ENCODE measurements at places on chromosomes 13 and 19.

DNA sequence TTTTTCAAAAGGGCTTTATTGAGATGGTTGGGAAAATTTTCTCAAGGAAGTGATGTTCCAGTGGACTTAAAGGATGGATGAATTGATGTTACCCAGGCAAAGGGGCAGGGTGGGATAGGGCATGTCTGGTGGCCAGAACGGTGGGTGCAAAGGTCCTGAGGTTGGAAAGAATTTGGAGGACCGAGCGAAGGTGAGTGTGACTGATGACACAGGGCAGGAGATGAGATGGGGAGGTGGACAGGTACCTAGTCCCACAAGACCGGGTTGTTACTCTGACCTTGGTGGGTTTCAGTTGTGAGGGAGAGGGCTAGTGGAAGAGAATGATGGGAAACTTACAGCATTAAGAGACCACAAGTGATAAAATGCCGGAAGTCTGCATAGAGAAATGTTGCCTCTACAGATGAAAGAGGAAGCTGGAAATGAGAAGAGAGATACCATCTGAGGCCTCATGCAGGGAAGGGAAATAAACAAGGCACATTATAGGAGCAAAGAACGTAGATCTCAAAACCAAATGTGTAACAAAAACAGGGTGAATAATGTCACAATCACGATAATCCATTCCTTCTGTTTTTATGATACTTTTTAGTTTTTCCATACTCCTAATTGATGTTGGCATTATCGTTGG is 4.5 kb downstream of the ADGRE1 start:
- DNase-seq: no peak

- no peak for DNase-seq
These were observed 221.8 kb upstream of the UBL3 start for GRCh38 chr13:30071969-30072817.

DNA sequence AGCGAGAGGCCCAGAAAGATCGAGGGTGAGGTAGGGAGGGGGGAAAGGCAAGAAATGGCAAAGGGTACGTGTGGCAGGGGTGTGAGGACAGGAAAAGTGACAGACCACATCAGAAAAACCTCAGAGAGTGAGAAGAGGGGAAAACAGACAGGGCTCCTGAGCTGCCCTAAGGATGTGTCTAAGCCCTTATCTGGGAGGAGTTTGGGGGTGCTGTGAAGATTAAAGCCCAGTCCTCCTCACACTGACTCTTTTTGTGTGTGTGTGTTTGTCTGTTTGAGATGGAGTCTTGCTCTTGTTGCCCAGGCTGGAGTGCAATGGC is 703 bp upstream of the PTH2 start:
- DNase-seq: no peak

- no peak for DNase-seq
These were observed 556 bp downstream of the TRIP10 start for GRCh38 chr19:6739883-6740588.

DNA sequence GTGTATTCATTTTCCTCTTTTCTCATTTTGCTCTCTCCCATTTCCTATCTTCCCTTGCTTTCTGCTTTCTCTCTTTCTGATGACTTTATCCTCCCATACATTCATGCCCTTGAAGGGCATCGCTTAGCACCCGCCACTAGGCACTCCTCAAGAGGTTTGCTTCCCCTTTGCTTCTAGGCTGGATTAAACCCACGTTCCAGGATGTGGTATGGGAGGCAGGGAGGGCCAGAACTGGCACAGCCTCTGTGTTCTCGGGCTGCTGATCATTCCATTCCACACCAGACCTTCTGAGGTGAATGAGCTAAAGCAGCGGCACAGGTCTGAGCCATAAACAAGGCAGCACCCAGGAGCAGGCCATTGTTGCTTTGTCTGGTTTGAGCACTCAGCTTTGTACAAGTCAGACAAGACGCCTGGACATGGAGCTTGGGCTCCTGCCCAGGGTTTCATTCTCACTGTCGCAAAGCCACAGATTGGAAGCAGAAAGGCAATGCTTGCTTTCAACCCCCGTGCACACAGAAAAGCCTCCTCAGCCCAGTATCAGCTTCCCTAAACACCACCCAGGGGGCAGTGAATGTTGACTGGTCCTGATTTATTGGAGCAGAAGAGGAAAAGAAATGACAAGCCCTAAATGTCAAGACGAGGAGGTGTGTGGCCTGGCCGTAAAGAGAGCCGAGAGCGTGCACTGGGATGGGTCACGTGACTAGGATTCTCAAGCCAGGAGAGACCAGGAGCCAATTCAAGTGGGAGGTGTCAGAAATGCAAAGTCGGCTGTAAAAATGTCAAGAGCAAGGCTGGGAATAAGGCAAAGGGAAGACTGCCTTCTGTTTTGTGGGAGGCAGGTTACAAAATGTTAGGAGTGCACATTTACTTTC is 218.0 kb upstream of the SERP2 start:
- DNase-seq: no peak

DNA sequence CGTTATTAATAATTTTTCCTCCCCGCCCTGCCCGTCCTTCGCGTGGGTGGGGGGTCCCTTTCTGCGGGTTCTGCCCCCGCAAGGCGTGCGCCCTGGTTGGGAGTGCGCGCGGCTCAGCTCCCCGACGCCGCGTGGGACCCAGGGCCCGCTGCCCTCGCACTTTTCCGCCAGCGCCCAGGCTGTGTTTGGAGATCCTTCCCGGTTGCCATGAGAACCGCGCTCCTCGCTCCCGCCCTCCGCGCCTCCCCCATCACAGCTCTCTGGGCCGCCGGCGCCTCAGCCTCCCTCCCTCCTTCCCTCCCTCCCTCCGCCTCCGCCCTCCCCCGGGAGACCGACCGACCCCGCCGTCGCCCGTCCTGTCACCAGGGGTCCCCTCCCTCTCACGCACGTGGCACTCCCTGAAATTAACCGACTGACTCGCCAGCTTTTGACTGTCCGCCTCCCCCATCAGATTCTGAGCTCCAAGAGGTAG is 2.4 kb upstream of the SSBP4 start:
- peak; percentile 73 for DNase-seq

GRCh38 chr13:64057372-64058020 is 2641.8 kb upstream of the PCDH20 start:
- no peak for DNase-seq

DNA sequence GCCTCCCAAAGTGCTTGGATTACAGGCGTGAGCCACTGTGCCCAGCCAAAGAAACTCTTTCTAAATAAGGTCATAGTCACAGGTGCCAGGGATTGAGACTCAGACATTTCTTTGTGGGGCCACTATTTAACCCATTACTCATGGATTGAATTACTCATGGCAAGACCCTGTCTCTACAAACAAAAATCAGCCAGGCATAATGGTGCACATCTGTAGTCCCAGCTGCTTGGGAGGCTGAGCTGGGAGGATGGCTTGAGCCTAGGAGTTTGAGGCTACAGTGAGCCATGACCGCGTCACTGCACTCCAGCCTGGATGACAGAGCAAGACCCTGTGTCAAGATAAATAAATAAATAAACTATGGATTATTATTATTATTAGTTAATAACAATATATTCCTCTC is 3.6 kb upstream of the KLF2 start:
- DNase-seq: no peak

DNA sequence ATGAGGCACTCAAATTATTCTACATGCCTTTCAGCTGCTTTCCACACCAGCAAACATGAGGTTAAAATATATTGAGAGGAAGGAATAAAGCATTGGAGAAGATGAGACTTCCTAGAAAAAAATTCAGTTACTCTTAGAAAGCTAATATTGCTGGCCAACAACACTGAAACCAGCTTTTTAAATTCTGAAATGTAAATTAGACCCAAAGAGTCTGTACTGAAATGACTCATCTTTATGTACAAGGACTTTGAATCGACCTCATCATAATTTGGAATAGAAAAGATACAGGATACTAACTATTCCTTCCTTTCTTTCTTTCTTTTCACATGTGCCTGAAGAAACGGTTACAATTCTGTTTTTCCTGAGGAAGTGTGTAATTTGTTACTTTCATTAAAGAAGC is 6.5 kb upstream of the HSPH1 start:
- DNase-seq: no peak

GRCh38 chr13:29028868-29029267 is 208.7 kb downstream of the MTUS2 start:
- DNase-seq: no peak

DNA sequence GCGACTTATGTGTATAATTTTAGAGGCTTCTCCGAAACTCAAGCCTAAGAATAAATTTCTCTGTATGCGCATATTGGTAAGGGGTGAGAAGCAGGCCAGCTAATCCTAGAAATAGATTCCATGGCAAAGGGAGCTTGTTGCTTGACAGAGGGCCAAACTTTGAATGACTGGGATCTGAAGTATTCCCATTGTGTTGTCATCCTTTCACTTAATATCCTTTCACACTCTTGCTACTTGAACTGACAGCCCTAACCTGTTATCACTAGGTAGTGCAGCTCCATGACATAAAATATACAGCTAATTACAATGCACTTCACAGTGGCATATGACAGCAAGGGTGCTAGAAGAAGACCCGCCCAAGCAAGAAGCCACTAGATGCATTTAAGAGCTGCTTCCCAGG is 309.8 kb downstream of the OXGR1 start:
- DNase-seq: no peak

- DNase-seq: no peak
These were observed 10.5 kb downstream of the POP4 start for GRCh38 chr19:29616541-29616940.

DNA sequence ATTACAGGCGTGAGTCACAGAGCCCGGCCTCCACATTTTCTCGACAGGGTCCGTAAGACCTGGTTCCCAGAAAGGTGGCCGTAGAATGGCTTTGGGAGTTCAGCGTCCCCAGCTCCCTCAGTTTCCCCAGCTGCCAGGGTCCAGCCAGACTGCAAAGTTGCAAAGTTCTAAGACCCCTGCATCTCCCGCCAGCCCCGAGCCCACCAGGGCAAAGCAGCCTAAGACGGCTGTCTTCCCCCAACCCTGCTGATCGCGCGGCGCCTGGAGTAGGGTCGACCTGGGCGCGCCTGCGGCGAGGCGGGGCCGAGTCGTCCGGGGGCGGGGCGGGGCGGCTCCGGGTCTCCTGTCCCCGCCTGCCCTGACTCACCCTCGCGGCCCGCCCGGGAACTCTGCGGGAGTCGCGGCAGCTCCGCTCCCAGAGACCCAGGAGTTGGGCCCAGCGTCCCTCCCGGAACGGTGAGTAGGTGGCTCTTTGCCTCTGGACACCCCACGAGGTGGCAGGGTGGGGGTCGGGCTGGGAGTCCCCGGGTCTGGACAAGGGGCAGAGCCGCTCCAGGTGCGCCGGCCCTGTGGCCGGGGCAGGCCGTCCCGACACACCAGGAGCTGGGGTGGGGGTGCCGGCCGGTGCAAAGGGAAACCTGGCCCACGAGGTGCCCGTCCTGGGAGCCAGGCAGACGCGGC is at the start of gene LRRC8E:
LRRC8E (plus strand) TSS at position 366 of the 681 bp plus-strand sequence. CDS start 7,094 bp downstream, outside the sequence.
- peak; percentile 58 for DNase-seq

DNA sequence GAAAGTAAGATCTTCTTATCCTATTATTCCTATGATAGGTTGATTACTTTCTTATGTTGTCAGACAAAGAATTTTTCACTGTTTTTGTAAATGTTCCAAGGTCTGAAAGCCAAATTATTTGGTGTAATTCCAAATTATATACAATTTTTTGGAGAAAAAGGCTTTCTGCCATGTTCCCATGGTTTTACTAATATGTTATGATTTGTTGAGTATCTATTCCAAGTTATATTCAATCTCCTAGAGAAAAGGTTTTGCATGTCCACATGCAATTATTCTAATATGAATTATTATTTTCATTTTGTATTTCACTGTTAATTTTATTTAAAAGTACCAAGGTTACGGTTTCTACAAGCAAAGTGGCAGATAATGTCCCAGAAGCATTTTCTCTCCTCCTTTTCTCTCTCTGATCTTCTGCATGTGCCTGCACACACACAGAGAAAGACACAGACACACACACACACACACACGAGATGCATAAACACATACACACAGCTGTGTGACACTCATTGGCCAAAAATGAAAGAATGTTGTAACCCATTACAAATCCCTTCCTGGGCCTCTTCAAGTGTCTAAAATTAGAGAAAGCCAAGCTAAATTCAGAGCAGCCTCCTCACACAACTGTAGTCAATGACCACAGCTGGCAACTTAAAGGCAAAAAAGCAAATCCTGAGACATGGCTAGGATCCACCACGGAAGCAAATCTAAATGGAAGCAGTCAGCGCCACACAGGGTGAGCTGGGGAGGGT is 621.0 kb downstream of the EFNB2 start:
- DNase-seq: no peak

DNA sequence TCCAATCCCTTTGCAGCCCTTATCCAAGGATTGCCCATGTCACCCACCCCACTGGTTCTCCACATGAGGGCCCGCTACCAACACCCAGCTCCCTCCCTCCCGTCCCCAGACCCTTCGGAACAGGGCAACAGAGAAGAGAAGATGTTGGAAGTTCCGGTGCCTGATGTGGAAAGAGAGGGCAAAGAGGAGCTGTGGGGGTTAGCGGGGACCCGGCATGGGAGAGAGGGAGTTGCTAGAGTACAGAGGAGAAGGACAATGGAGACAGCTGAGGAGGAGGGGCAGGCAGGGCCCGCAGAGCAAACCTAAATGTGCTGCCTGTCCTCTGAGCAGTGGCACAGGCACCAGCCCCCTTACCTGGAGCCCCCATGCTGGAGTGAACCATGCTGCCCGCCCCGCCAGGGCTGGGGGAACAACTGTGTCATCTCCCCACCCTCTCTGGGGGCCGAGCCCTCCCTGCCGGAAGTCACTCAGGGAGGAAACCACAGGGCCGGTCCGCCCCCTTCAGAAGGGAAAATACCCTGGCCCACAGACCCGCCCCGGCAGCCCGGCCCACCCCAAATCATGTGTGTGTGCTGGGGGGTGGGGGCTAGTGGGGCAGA is at the start of gene POU2F2:
POU2F2 (minus strand) TSS at position 417 of the 599 bp plus-strand sequence; CDS start at position 382, 35 bp downstream.
- DNase-seq: peak; percentile 86

- DNase-seq: no peak
These were observed 38.9 kb downstream of the DZIP1 start for GRCh38 chr13:95605448-95606125.

DNA sequence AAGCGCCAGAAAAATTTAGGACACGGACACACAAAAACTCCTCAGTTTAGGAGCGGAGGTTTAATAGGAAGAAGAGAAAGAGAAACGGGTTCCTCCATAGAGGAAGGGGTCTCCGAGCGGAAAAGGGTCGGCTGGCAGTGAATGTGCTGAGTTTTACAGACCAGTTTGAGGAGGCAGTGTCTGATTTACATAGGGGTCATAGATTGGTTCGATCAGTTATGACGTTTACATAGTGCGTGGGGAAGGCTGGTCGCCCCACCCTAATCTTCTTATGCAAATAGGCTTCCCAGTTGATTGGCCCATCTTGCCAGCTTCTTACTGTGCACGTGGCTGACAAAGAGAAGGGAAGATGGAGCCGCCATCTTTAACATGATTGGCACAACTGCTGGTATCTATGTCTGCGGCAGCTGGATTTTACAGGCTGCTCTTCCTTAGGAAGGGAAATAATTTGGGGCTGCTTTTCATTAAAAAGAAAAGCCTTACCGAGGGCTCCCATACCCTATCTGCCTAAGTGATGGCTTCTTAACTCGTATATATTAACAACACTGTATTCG is 1.2 kb upstream of the ZNF225 start:
- peak; percentile 24 for DNase-seq

Measured in activated T-cell treated with anti-CD3 and anti-CD28 coated beads, Interleukin-2, amount 50 U/mL, for 48 hours (primary cell).